ENCODE measurements at places on chromosomes 4 and X.

DNA sequence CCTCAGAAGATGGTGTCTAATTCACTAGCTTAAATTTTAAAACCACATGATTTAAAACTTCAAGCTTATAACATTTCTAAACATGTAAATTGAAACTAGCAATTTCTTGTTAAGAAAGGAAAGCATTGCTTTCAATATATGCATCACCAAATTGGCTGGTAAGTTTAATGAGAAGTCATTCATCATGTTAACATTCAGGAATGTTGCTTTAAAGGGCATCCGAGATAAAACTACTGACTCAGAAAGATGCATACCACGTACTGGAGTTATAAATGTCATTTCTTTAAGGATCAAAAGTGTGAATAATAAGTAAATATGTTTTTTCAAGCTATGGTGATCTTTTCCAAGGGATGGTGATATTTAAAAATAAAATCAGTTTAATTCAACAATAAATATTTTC is 83.3 kb upstream of the VCX2 start:
- no peak for DNase-seq

DNA sequence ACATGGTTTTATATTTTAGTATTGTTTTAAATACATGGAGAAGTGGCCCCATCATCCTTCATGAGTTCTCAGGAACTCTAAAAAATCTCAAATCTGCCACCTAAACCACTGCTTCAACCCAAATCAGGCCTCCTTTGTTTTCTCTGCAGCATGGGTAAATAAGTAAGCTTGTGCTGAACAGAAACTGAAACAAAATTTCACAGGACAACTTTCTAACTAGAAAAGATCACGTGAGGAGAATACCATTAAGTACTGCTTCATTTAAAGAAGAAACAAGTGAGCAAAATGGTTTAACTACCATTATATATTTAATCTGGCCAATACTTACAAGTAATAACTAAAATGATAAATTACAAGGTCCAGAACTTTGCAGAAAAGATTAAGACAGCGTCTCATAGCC is 2.5 kb downstream of the ARAP2 start:
- DNase-seq = no peak

GRCh38 chrX:24648495-24648894 is 1.3 kb upstream of the PCYT1B start:
- no peak for DNase-seq

DNA sequence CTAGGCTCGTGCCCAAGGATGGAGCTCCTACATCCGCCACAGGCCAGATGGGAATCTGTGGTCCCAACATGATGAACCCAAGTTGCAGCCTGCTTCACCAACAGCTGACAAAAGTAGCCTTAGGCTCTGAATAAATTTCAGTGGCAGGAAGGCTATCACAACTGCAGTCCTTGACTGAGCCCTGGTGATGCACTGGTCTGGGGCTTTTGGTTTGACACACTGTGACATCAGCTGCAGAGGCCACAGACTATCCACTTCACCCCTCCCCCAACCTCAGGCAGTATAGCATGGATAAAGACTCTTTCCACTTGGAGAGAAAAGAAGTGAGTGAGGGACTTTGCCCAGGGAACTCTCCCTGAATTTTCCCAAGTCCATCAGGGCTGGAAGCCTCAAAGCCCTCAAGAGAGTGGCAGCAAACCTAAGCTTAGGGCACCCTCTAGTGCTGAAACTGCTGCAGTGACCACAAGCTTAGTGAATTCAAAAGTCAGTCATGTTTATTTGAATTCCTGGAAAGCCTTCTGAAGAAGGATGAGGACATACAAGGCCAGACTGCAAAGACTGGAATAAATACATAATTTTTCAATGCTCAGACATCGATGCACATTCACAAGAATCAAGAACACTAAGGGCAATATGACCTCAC is 135.0 kb upstream of the TENT5D start:
- DNase-seq = no peak

DNA sequence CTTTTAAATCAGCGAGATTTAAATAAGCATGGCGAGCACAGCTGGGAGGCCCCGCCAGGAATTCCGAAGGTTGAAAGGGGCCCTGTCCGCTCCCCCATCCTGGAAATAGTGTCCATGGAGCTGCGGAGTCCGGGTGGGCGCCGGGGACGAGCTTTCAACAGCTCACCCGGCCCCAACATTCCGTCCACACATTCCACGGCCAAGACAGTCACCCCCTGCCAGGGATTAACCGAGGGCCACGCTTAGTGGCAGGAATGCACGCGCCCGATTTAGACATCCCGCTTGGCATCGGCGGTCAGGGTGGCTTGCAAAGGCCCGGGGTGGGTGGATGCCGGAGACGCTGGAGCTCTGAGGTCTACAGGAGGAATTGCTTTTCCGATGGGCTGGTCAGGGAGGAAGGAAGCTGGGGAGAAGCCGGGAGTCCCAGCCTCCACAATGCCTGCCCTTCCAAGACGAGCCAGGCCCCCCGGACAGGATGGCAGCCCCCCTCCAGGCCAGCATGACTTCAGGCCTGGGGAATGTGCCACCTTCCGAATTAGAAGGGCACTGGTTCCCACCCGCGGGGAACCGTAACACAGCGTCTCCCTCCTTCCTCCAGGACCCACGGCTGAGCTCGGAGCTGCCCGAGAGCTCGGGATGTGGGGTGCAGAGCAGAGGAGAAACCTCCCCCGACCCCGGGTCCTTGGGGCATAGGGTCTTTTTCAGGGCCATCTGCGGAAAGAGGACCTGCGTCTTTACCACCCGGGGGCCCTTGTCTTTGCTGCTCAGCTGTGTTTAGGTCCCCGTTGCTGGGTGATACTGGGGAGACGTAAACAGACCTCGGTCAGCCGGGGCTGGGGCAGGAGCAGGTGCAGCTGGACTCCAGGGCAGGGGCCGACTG is 26.9 kb upstream of the PPP2R3B start:
- no peak for DNase-seq

Measured in NCI-H1092 (cell line).